ENCODE measurements at places on chromosomes 2 and 18. TPM values are rescaled to one million over a fixed set of nuclear protein-coding genes. Genes with fewer than 3 reads are reported as not detected.

Gene CAPN10
- polyA plus RNA-seq: 62.8 TPM

Gene MRPL53
- polyA plus RNA-seq: 132 TPM

- peak; percentile 71 for DNase-seq
Observed at GRCh38 chr2:206084439-206084869, 1.5 kb downstream of the INO80D start.

DNA sequence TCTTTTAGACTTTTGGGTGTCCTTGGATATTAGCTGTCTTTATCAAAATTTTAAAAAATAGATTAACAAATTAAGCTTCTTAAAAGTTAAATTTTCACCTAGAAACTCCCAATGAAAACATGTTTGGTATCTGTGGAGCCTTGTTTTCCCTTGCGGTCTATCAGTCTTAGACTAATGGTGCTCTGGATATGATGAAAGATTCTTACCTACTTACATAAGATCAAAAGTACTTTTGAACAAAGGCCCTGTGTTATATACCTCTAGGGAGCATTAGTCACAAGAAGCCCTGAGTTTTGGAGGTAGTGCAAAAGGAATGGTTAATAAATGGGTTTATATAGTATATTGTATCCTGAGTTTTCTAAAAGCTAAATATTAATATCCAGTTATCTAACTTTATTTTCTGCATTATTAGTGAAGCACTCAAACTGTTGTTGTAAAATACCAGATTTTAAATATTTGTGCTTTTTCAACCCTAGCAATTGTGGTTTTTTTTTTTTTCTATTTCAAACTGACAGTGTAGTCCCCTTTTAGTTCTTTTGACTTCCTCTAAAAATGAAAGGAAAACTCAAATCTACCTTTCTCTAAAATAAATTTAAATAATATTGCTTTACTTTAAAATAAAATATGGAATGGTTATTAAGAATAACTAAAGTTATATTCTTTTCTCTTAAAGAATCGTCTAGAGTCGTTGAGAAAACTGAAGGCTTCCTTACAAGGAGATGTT, 18.1 kb downstream of the NDC80 start:
- DNase-seq: no peak

- no peak for DNase-seq
Observed at GRCh38 chr2:201977651-201978050, 56.0 kb upstream of the FZD7 start.

GRCh38 chr2:33735096-33735495, 136.0 kb upstream of the FAM98A start:
- no peak for DNase-seq

DNA sequence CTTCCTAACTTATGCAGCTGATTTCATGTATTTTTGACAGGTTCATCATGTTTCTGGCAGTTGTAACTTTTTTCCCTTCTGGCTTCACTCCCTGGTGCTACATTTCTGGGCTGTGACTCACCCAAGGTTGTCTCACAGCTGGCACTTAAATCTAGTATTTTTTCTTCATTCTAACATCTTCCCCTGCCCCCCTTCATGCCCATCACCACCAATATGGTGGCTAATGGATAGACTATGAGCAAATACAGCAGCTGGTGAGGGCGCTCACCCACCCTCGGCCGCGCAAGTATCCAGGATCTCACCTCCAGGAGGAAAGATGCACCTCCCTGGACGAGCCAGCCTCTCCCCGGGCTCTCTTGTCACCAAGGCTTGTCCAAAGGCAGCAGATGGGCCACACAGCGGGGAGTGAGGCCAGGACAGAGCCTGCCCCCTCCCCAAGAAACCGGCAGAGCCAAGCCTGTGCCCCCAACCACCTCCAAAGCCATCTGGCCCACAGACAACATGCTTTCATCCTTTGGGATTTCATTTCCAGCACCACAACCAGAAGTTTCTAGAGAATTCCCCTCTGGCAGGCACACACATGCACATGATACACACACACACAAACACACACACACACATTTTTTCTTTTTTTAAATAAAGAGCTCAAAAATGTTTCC, 39.1 kb downstream of the ATOH8 start:
- peak; percentile 88 for DNase-seq

GRCh38 chr2:131521961-131522781, 5.5 kb upstream of the CCDC74A start:
- no peak for DNase-seq
